Activated CD4-positive, alpha-beta T cell treated with anti-CD3 and anti-CD28 coated beads, Interleukin-2, amount 50 U/mL, for 16 hours (primary cell): ENCODE measurements at places on chromosomes 11 and 22.
A peak's percentile ranks its signal among the peaks of the same experiment; 100 is the strongest.

DNA sequence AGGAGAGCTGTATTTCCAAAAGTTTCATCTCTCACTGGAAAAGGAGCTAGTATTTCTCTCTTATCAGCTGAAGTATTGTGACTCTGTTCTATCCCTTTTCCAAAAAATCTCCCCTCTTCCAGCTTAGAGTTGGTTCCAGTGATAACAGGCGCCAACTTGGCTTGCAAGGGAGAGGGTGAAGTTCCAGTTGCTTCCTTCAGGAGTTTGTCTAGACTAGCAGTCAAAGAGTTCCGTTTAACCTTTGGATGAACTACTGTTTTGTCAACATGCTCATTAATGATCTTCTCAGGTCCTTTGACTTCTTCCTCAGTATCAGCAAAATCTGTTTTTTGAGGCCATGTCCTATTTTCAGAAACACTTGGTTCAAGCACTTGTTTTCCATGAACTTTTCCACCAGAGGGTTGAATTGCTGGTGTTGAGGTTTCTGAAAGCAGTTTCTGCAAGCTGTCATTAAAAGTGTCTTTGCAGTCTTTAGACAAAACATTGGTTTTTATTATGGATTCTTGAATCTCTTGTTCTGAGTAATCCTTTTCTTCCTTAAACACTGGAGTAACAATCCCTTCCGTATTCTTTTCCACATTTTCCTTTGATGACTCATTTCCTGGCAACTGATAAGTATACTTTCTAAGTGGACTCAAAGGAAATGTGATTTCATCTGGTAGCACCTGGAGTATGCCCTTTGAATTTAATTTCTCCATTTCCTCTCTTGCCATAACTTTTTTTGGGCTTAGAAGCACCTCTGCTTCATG lies 39.7 kb upstream of the CCDC89 start:
- no peak for DNase-seq

DNA sequence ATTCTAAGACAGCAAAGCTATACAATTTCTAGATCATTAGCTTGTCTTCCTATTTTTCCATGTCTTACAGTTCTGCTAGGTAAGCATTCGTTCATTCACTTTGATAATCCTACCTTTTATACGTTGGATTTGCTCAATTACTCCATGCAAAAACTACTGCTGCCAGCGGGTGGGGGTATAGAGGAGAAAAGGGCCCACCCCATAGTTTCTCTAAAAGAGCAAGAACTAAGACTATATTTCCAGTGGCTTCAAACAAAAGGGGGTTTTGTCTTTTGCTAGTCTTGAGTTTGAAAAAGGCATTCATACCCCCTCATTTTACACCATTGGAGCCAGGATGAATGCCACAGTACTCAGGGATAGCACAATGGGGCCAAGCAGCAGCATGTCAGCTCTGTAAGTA lies 155.7 kb downstream of the WT1 start:
- DNase-seq = no peak

DNA sequence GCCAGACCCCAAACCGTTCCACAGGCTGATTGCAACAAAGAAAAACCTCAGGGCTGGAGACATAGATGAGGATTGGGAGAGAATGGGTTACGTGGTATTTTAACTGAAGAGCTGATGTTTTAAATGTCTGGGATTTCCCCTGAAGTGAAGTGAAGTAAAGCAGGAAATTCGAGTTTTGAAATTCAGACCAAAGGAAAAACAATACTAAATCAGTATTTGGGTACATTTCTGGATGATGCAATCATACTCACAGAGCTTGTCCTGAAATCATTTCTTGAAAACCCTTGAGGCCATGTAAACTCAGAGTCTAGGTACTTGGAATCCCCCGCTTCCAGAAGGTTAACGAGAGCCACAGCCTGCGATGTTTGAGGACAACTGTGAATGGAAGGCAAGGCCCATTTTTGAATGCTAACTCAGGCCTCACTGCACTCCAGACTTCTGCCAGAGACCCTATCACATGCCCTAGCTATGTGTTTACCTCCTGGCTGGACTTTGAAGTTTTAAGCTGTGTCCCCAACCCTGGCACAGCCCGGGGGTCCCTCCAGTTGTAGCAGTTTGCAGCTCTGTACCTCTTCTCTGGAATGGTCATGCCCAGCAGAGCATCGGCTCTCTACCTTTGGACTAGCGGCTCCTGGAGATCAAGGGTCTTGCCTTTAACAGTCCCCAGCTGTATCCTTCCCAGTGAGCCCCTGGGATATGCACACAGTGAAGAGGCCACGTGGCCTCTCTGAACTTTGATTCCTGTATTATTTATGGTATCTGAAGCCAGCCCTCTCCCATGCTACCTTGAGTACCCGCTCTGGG lies 5.4 kb upstream of the FTH1 start:
- DNase-seq = peak; percentile 60

DNA sequence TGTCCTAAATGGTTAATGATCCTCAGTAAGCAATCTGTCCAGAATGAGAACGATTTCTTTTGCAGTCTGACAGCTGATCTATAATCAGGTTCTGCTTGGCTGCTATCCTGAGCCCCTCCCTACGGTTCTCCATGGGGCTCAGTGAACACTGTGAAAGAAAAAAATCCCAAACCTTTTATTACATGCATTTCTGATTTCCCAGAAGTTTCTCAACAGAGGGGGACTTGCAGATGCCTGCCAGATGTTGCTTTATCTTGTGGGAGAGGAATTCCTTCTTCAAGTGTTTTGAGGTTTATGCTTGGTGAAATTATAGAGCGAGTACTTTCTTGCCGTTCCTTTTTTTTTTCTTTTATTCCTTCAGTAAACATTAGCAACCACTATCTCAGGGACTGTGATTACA lies 531.9 kb upstream of the ISX start:
- no peak for DNase-seq

- DNase-seq = no peak
These were observed 390 bp upstream of the FGF3 start for GRCh38 chr11:69819541-69820070.

DNA sequence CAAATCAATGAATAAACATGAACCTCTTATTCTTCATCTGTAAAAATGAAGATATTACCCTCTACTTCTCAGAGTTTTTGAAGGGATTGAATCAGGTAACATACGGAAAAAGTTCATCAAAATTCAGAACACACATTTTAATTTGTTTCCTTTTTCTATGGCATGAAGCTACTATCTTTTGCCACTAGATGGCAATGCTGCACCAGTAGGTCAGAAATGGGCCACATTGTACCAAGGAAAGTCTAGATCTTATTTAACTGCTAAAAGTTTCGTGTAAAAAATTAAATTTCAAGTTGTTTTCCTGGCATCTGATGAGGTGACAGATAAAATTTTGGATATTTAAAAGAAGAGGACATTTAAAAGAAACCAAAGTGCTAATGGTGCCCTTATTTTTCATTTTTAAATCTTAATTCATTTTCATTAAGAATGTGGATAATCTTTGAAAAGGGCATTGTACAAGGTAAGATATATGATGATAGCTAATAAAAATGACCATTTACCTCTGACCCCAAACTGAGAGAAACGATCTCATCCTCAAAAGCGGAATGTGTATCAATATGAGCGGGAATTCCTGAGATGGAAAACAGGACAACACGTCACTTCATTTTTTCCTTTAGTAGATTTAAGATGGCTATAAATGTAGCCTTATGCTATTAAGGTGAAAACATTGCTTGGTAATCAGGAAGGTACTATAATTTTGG lies 16.1 kb downstream of the ALKBH8 start:
- peak; percentile 45 for DNase-seq

DNA sequence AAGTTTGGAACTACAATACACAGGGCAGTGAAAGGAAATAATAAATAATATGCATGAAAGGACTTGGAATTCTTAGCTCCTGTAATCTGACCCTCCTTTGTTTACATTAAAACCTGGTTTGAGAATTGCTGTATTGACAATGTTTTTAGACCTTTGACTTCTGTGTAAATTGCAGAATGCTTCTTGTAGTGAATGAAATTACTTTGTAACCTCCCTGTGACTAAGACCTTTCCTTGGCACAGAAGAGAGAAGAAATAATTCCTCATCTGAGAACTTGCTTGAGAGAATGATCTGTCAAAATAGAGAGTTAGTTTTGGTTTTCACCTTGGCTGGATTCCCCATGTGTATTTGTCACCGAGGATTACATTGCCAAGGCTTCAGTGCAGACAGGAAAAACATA lies 640.0 kb upstream of the ANO5 start:
- no peak for DNase-seq

DNA sequence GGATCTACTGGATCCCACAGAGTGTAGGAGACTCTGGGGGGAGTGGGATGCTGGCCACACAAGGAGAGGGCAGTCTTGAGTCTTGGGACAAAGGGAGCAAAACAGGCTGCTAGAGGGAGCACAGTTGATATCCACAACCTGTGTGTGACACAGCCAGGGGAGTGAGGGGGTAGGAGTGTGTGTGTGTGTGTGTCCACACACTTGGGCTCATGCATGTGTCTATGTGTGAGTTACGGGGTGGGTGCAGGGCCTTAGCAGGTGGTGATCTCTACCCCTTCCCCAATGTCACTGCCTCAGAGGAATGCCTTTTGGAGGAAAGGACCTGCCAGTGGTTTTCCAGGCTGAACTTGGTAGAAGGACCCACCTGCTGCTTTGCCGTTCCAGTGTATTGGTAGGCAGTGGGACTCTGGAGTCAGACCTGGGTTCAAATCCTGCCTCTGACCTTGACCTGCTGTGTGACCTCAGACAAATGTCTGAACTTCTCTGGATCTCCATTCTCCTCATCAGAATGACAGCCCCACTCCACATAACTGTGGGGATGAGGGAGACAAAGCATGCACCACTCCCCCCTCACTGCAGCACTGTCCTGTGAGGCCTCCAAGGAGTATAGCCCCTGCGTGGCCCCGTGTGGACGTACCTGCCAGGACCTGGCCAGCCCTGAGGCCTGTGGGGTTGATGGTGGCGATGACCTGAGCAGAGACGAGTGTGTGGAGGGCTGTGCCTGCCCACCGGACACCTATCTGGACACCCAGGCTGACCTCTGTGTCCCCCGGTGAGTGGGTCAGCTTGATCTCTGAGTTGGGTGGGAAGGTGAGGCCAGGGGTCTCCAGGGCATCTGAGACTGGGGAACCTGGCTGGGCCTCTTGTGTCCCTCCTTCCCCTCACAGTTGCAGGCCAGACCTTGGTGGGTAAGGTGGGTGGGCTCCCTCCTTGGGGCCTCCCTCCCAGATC lies 27.4 kb downstream of the OTOG start:
- DNase-seq = no peak

GRCh38 chr22:39238966-39239505 lies 5.7 kb downstream of the PDGFB start:
- no peak for DNase-seq

GRCh38 chr11:17407575-17407974 lies 19.1 kb upstream of the KCNJ11 start:
- DNase-seq = no peak

GRCh38 chr11:67489885-67490726 lies 7.3 kb downstream of the AIP start:
- no peak for DNase-seq

- no peak for DNase-seq
These were observed 43.6 kb downstream of the OR2AG2 start for GRCh38 chr11:6727971-6728760.

DNA sequence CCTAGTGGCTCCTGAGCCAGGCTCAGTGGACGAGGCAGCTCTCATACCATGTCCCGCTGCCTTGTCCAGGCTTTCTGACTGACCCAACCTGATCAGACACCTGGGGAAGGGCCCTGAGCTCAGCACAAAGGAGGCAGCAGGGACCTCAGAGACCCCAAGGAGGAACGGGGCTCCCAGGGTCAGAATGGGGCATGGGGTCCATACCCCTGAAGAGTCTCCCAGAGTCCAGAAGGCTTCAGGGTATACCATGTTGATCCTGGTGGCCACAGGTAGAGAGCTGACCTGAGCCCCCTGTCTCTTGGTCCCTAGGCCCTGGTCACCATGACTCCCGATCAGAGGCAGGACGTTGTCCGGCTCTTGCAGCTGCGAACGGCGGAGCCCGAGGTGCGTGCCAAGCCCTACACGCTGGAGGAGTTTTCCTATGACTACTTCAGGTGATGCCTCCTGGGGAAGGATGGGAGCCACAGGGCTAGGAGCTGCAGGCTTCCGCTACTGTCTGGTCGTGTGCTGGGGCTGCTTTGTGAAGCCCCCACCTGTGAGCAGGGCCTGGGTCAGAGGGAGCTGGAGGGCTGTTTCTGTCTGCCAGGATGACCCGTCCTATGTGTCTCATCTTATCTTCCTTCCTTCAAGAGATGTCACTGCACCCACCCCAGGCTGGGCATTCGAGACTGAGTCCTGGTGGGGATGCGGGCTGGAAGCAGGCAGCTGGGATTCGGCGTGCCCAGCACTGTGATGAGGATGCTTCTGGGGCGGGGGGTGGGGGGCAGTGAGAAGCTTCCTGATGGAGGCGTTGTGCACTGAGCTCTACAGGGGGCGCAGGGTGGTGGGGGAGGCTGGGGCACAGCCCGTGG lies 74.2 kb downstream of the MYO7A start:
- DNase-seq = no peak

DNA sequence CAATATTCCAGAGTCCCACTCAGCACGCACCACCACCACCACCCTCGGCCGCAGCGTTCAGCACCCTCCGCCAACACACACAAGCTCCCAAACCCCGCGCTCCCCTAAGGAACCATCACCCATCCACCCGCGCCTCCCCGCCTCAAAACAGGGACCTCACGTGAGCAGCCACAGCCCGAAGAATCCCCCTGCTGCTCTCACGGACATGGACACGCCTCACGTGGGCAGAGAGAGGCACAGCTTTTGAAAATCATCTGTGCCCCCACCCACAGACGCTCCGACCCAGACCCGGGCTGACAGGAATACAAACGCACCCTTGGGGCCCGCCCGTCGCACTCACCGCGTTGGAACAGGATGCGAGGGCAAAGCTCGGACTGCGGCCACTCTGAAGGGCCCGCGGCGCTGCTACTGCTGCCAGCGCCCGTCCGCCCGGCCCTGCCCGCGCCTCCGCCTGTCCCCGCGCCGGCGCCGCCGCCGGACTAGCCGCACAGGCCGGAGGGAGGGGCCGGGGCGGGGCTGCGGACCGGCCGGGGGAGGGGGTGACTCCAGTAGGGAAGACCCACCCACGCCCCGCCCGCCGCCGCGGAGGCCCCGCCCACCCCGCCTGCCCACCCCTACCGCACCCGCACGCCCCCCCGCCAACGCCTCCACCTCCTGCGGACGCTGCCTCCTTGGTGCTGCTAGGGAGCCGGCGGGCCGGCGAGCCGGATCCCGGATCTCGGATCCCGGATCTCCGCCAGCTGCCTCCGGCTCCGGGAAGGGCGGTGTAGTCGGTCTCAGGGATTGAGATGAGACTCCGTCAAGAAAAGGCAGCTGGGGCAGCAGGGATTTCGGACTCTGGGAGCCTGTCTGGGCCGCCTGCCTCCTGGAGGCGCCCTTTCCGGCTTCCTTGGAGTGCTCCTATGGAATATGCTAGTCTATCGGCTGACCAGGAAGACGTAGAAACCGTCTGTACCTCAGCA lies at the start of gene TRIM3:
TRIM3 (minus strand) TSS at position 491 of the 962 bp plus-strand sequence. CDS start 8,246 bp downstream, outside the sequence.
- peak; percentile 60 for DNase-seq

- peak; percentile 30 for DNase-seq
These were observed 489.4 kb downstream of the KCNA4 start for GRCh38 chr11:29527391-29527936.

- DNase-seq = no peak
These were observed 51.4 kb upstream of the CRTAM start for GRCh38 chr11:122786896-122787295.

GRCh38 chr11:95565724-95566141 lies 223.8 kb downstream of the FAM76B start:
- no peak for DNase-seq
